ENCODE measurements at places on chromosomes 16 and 17. TPM values are rescaled to one million over a fixed set of nuclear protein-coding genes. Genes with fewer than 3 reads are reported as not detected.

The GDPD1 gene
- total RNA-seq: 0.25 TPM

The STX1B gene
- total RNA-seq: 0.26 TPM

The CIBAR2 gene
- not detected for total RNA-seq

The OR4D1 gene
- total RNA-seq: not detected

The CTRL gene
- total RNA-seq: 0.27 TPM

The SLC9A5 gene
- total RNA-seq: 1.7 TPM

The EMC6 gene
- 135 TPM for total RNA-seq

The EFCAB5 gene
- not detected for total RNA-seq

The RCVRN gene
- total RNA-seq: not detected

The RNF166 gene
- 14.1 TPM for total RNA-seq

The MRPL58 gene
- 60.7 TPM for total RNA-seq

The TPPP3 gene
- 21.5 TPM for total RNA-seq

The ARL5C gene
- 1.0 TPM for total RNA-seq

DNA sequence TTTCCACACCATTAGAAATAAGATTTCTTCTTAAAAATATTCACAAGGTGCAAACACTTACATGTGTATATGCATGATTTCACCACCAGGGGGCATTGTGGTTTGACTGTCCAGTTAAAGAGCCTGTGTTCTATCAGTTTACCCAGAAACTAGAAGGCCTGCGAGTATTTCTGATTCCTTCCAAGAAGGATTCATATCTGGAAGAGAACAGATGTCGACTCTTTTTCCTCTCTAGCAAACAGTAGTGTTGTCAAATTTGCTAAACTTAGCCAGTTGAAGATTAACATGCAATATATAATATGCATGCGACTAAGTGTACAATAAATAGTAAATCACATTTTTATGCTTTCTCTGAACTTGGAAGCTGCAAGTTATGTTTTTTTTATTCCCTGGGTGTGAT is 404.1 kb downstream of the WWOX start:
- DNase-seq: no peak

GRCh38 chr16:77873066-77873465 is 84.7 kb downstream of the VAT1L start:
- DNase-seq: no peak

GRCh38 chr17:77905766-77906165 is 52.7 kb upstream of the TNRC6C start:
- no peak for DNase-seq

DNA sequence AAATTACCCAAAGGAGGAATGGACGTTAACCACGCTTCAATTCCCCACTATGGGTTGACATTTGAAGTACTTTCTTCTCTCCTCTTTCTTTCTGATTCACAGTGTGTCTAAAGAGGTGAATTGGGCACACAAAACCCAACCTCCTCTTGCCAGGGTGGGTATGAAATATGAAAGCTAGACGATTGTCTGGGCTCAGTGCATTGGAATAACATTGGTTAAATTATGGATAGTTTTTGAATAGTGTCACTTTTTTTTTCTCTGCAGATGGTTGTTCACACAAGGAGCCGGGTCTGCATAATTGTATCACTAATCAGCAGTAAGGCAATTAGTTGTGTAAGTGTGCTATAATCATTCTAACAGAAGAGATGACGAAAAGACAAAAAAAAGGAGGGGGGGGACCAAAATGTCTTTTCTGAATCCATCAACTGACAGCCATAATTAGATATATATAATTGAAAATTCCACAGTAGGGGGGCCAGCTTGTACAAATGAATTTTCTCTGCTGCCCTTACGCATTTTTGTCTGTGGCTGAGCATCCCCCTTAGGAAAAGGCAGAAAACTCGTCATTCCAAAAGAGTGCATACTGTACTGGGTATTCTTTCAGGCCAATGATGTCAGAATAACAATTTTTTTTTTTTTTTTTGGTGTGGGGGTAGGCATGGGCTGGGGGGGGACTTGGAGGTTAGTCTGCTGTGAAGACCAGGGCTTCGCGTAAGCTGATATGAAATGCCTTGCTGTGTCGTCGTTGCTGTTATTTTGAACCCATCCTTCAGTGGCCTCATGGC is 307.5 kb upstream of the SALL1 start:
- no peak for DNase-seq

GRCh38 chr16:30381291-30382041 is 895 bp downstream of the SEPTIN1 start:
- no peak for DNase-seq

DNA sequence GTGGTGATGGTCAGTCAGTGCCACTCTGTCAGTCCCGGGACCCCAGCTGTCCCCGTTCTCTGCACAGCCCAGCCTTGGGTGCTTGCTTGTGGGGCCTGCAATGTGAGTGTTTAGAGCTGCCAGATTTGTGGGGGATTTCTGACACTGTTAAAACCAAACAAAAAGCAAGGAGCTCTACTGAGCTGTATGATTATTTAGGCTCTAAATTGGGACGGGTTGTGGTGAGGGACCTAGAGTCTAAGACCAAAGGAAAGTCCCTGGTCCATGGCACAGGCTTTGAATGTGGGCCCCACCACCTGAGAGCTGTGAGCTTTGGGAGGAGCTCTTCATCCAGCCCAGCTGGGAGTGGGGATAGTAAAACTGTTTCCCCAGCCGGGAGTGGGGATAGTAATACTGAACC is 63.3 kb downstream of the KSR1 start:
- DNase-seq: no peak

- DNase-seq: no peak
Observed at GRCh38 chr16:72475688-72476087, 303.7 kb upstream of the PMFBP1 start.

- DNase-seq: no peak
Observed at GRCh38 chr16:88566158-88566557, 4.0 kb upstream of the ZC3H18 start.

- no peak for DNase-seq
Observed at GRCh38 chr16:72637306-72637705, 410.6 kb downstream of the ZFHX3 start.

DNA sequence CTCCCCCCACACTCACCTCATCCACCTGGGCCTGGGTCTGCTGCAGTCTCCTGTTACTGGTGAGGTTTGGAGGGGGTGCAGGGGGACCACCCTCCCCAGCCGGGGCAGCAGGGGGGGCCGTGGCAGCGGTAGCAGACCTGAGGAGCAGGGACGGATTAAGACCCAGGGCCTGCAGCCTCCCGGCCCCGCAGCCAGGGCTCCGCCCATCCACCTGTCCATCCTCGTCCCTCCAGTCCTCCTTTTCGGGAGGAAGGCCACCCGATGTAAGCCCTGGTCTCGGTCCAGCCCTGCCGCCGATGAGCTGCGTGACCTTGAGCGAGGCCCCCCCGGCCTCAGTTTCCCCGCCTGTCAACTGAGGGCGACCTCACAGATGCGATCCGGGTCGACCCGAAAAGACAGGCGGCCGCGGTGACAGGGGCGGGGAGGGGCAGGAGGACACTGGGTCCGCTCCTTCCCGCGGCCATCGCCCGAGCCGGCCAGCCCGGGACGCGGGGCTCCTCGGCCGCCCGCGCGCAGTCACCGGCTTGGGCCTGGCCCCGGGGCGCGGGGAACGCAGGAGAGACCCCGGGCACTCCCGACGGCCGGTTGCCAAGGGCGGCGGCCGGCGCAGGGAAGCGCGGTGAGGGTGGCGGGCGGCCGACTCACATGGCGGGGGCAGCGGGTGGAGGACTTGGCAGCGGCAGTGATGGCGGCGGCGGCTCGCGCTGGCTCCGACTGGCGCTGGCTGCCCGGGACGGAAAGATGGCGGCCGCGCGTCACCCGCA is at the start of gene VAMP2:
Gene VAMP2 (minus strand): TSS at position 716 of the 764 bp plus-strand sequence. CDS start 69 bp downstream, at position 647.
- peak; percentile 93 for DNase-seq

- DNase-seq: no peak
Observed at GRCh38 chr16:11114366-11115164, 141.4 kb downstream of the SOCS1 start.

GRCh38 chr17:45131616-45132319 is 547 bp downstream of the PLCD3 start:
- DNase-seq: peak; percentile 74

DNA sequence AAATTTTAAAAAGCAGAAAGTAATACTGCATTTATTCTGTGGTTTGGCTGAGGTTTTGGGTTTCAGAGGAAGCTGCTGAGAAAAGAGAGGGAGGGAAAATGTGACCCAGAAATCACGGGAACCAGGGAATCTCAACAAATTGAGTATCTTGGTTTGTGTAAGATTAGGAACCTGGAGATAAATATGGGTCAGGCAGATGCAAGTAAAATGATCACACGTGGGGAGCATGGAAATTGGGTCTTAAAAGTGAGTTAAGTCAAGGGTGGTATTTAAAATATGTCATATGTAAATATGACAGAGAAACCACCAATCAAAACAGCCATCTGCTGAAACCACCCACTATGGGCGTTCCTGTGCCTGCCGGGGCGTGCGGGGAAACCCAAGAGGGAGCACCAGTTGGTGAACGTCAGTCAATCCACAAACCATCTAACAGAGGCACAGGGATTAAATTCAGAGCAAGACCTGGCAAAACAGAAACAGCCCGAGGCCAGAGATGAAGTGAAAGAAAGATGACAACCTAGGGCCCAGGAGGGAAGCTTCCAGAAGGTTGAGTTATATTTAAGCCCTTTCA is 33.4 kb downstream of the CDH13 start:
- peak; percentile 72 for DNase-seq

DNA sequence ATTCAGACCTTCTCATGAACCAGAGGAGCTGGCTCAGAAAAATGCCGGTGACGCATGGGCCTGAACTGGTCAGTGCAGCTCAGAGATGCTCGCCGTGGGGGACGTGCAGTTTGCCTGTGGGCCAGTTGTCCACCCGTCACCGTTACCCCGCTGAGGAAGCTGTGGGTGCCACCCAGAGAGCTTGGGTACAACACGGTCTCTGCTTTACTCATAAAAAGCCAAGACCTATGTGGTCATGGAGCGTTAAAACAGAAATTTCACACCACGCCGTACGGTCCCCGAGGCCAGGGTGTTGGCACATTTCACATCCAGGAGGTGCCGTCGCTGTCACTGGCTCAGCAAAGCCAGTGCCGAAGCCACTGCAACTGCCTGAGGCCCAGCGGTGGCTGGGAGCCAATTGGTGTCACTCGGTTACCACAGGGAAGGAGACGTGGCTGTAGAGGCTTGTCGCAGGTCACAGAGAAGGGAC is 120.9 kb downstream of the METRNL start:
- peak; percentile 76 for DNase-seq

DNA sequence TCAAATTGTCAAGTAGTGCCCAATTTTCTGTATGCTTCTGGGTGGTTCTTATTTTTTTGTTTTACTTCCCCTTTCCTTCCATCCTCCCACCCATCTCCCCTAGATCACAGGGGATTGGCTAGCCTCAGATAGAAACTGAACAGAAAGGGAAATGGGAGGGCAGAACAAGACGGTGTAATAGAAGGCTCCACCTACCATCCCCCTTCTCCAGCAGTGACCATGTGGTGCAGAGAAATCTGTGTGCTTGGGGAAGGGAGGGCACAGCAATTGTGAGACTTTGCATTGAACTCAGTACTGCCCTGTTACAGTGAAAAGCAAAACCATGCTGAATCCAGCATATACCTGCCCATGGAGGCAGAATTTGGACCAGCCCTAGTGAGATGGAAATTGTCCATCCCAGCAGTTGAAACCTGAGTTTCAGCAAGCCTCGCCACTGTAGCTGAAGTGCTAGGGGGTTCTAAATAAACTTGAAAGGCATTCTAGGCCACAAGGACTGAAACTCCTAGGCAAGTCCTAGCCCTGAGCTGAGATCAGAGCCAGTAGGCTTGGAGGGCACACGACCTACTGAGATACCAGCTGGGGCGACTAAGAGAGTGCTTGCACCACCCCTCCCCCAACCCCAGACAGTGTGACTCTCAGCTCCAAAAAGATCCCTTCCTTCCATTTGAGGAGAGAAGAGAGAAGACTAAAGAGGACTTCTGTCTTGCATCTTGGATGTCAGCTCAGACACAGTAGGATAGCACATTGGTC is 5.2 kb downstream of the SLFN11 start:
- DNase-seq: no peak

GRCh38 chr16:52592778-52593177 is 45.8 kb upstream of the TOX3 start:
- DNase-seq: no peak

GRCh38 chr16:4261557-4262172 is 11.2 kb downstream of the TFAP4 start:
- peak; percentile 41 for DNase-seq

DNA sequence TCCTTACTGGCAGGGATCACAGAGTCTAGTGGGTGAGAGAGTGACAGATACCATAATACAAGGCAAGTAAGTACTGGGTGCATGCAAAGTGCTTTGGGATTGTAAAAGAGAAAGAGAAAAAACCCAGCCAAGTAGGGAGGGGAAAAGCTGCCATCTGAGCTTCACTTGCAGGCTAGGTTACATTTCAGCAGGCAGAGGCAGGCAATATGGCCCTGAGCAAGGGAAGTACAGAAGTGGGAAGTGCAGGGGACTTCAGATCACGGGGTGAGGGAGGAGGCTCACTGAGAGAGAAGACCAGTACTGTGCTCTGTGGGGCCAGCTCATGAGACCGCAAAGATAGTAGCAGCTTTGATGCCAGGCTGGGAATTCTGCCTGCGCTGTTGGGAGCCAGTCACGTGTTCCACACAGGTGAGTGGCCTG is 230.6 kb downstream of the MSI2 start:
- no peak for DNase-seq

DNA sequence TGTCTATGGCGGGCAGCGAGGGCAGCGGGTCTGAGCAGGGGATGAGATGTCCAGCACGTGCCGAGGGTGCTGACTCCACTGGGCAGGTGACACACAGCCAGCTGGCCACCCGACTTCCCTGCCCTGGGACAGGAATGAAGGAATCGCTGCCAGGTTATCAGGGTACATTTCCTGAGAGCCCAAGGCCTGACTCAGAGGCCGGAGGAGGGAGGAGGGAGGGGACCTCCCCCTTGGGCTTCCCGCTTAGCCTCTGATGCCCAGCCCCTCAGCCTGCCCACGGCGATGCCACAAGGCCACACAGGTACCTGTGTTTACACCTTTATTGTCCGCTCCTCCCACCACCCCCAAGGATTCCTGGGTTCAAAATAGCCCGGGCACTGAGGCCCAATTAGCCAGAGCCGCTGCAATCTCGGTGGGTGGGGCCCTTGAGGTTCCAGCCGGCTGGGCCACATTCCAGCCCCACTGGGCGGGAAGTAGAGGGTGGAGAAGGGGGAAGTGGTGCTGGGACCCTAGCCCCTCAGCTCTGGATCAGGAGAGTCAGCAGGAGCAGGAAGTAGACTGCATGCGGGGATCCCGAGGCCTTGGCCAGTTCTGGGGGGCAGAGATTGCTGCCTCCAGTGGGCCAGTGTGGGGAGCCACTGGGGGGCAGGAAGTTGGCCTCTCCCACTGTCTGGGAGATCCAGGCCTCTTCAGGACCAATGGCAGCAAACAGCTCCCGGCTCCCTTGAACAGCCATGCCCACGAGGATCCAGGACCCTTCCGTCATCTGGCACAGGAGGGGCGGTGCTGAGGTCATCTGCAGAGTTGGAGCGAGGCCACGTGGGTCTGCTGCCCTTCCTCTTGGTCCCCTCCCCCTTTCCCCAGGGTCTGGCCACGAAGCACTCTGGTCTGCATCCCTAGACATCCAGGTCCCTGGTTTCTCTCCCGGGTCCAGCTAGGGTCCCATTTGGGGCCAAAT is 3.4 kb upstream of the PRSS8 start:
- peak; percentile 91 for DNase-seq

- DNase-seq: no peak
Observed at GRCh38 chr17:4130715-4131114, 12.1 kb downstream of the ZZEF1 start.
